ENCODE measurements at places on chromosomes 13 and 19. TPM values are rescaled to one million over a fixed set of nuclear protein-coding genes. Genes with fewer than 3 reads are reported as not detected.

DNA sequence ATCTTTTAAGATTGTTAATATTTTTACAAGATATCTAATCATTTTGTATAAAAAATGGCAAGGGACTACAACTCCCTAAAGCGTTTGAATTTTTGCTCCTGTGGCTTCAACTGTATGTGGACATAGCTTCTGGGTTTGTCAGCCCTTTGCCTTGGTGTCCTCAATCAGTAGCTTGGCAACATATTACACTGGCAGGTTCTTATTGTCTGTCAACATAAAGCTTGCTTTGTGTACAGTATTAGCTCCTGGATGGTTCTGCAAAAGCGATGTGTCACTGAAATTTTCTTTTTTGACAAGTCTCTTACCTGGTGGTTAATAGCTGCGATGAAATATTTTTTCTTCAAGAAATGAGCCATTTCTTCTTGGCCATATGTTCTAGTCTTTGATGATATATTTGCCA is 190.0 kb downstream of the HS6ST3 start:
- no peak for DNase-seq

GRCh38 chr13:86974251-86974994 is 696.7 kb upstream of the SLITRK5 start:
- DNase-seq, result no peak

GRIK5 gene
- polyA plus RNA-seq, result 2.5 TPM

GRCh38 chr13:108155185-108156106 is 59.9 kb downstream of the LIG4 start:
- peak; percentile 14 for DNase-seq

DNA sequence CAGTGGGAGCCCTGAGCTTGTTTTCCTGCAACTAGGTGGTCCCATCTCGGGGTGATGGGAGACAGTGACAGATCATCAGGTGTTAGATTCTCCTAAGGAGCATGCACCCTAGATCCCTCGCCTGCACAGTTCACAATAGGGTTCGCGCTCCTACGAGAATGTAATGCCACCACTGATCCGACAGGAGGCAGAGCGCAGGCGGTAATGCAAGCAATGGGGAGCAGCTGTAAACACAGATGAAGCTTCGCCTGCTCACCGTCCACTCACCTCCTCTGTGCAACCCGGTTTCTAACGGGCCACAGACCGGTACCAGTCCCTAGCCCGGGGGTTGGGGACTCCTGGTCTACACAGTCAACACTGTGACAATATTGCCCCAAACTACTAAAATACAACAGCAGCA is 38.8 kb downstream of the CARD8 start:
- DNase-seq, result no peak

DNA sequence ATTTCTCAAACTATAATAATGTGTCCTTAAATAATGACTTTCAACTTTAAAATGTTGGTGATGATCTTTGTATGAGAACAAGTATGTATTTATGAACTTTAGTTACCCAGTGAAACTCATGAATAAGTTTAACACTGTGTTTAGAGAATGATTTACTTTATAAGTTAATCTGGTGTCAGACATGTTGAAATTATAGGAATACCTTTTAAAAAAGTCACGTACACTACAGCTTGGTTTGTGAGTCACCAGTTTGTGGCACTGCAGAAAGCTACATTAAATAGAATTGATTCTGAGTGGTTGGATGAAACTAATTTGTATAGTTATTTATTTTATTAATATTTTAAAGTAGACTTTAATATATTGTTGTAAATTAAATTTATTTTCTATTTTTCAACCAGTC is 1366.2 kb upstream of the PCDH20 start:
- no peak for DNase-seq

DNA sequence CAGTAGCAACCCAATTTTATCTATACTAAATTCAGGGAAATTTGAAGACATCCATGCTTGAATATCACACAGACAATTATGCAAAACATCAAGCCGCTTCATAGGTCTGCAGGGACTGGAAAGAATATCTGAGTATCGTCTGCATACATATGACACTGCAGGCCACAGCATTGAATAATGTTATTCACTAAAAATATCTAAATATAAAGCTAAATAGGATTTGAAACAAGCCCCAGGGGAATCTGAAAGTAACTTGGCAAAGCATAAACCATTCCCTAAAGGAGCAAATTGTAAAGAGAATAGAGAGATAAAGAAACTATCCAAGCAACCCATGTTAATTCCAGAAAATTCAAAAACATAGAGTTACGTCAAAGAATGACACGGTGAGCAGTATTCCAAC is 1251.0 kb downstream of the PCDH17 start:
- no peak for DNase-seq

NBEA gene
- polyA plus RNA-seq, result 13.1 TPM

- DNase-seq, result no peak
Observed at GRCh38 chr13:48579165-48579918, 46.5 kb upstream of the RCBTB2 start.

DNA sequence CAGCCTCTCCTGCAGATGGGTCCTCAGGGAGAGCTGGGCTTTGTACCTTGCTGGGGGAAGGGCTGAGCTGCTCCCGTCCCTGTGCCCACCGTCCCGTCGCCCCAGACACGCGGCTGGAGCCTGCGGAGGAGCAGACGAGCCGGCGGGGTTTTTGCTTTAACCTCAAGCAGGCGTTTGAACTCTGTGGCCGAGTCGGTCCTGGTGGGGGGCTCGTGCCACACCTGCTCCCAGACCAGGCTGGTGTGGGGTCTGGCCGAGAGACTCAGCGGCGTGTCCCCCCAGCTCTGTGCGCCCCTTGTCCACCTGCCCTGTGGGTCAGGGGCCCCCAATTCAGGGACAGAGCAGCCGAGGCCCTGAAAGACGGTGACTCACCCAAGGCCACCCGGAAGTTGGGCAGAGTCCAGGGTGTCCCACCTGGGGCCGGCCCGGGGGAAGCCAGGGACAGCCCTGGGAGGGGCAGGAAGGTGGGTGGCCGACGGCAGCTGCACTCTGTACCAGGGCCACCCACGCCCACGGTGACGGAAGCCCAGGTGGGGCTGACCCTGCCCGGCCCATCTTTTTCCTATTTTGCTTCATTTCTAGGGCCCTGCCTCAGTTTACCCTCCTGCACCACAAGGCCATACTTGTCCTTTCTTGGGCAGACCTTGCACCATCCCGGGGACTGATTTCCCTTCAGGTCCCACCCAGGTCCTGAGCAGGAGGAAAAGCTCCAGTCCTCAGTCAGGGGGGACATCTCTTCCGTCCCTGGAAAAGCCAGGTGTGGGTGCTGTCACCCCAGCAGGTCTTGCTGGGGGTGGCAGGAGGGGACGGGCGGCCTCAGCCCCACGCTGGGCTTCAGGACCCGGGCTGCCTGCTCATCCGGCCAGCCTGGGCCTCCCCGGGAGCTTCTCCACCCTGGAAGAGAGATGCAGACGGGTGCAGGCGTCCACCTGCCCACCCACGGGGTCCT is 5.3 kb downstream of the EFNA2 start:
- DNase-seq, result no peak

CGB1 gene
- not detected for polyA plus RNA-seq

MEDAG gene
- 8.4 TPM for polyA plus RNA-seq

FBXO27 gene
- 2.2 TPM for polyA plus RNA-seq

- DNase-seq, result no peak
Observed at GRCh38 chr19:30311911-30312310, 60.3 kb upstream of the ZNF536 start.

DNA sequence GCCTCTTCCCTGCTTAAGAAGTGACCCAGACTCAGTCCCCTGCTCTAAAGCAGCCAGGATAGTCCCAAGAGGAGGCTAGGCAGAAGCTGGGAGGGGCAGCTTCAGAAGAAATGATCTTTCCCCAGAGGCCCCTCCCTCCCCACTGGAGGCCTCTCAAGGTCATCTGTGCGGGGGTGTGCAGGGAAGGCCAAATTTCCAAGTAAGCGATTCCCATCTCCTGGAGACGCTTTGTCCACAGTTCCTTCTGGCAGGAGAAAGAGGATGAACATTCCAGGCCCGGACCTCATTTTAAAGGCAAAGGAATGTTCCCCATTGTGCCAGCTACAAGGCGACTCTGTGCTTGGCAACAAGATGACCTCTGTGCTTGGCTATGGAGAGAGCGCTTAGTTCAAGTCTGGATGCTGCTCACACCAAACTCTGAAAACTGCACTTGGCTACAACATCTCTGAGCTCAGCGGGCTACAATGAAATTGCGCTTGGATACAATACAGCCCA is 23.5 kb downstream of the COL5A3 start:
- peak; percentile 84 for DNase-seq

- no peak for DNase-seq
Observed at GRCh38 chr19:57615346-57615745, 1.3 kb downstream of the ZNF134 start.

DNA sequence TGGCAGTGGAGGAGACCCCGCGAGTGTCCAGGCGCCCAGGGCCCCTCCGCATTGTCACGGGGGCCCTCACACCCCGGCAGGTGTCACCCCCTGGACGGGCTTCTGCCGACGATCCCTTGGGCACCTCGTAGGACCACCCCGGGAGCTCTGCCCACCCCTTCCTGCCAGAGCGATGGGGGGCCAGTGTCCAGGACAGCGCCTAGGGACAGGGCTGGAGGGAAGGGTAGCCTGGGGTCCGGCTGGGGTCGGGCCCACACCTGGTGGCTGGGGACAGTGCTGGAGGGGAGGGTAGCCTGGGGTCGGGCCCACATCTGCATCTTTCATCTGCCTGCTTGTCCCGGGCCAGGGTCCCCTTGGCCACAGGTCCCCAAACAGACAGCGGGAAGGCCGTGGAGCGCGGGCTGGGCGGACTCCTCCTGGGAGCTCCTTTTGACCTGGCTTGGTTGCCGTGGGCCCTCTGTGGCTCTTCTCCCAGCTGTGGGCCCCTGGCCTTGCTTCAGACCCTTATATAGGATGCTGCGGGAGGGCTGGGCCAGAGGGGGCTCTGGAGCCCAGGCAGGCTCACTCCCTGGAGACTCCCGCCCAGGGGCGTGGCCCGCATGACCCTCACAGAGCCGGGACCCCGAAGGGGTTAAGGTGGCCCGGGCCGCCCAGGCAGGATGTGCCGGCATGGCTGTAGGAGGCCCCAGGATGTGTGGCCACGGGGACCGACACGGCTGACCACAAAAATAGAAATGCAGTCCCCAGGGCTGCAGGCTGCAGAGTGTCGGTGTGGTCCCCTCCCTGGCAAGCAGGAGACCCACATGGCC is 74.1 kb upstream of the MCF2L start:
- DNase-seq, result no peak

CACNG6 gene
- 27.8 TPM for polyA plus RNA-seq

RNF113B gene
- polyA plus RNA-seq, result not detected

- no peak for DNase-seq
Observed at GRCh38 chr13:101569807-101570206, 117.3 kb downstream of the ITGBL1 start.

SLC25A41 gene
- polyA plus RNA-seq, result 0.23 TPM

GRCh38 chr13:110332750-110333149 is 25.7 kb downstream of the COL4A2 start:
- DNase-seq, result no peak

DNA sequence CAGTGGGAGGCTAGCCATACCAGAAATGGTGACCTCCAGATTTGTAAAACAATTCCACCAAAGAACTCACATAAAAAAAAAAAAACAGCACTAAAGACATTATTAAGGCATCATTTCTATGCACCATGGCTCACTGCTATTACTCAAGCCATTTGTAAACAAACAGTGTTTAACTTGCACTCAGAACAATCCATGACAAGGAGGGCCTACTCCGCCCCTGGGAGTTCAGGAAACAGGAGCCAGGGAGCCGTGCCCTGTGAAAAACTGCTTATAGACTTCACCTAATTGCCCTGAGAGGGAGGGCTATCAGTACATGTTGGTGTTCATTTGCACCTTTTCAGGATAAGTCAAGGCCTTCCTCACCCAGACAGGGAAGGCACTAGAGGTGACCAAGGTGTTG is 103.2 kb downstream of the ZNF429 start:
- DNase-seq, result no peak

ZNF560 gene
- polyA plus RNA-seq, result 0.09 TPM

DNA sequence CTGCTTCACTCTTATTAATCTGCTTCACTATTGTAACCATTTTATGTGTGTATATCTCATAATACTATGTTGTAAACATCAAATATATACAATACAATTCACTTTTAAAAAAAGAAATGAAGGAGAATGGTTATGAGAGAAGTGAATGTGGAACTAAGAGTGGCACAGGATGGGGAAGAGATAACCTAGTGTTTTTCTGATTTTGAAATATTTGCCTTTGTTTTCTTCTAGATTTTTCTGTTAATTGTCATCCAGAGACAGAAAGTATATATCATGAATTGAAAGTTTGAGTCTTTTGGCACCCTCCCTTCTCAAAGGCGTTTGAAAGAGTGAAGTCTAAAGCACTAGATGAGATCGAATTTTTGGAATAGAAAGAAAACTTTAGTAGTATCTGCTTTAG is 2.8 kb downstream of the DNAJC3 start:
- DNase-seq, result no peak

DNA sequence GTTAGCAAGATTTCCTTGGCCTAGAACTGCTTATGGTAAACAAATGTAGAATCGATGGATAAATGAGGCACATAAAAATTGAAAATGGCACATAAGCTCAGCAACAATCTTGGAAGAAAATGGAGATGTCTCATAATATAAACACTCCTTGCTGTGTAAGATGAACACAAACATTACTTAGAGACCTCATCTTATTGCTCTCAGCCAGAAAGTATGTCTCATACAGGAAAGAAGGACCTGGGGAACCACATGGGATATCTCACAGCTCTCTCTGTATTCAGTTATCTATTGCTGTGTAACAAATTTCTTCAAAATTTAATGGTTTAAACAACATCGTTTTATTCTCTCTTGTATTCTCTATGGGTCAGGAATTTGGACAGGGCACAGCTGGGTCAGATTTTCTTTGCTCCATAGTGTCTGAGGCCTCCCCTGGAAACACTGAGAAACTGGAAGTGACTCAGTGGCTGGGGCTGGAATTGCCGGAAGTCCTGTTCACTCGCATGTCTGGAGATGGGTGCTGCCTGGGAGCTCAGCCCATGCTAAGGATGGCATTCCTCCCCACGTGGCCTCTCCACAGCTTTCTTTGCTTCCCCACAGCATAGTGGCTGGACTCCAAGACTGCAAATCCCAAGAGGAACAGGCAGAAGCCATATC is 105.1 kb downstream of the NUFIP1 start:
- DNase-seq, result no peak

DNA sequence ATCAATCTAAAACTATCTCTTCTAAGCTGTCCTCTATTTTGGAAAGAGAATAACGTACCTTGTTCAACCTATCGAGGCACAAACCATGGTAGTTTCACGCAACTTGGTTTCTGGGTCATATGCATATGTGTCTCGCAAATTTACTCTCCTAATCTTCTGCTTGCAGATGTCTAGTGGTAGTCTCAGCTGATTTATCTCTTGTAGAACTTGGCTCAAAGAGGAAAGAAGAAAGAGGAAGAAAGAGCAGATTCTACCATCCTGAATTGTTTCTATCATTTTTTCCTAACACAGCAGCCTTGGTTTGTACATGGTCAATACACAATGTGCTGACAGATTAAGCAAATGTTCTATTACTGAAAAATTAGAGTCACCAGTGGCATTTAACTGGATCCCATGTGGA is 282.3 kb downstream of the SPRY2 start:
- DNase-seq, result no peak

- no peak for DNase-seq
Observed at GRCh38 chr13:49791315-49791710, 1.2 kb downstream of the KPNA3 start.

- no peak for DNase-seq
Observed at GRCh38 chr13:100235311-100235901, 146.5 kb downstream of the PCCA start.

Data from forelimb muscle (tissue), 1 donor.